ENCODE measurements at places on chromosomes 16 and 17.
A peak's percentile ranks its signal among the peaks of the same experiment; 100 is the strongest.

- no peak for DNase-seq
These were observed 34.6 kb downstream of the KANSL1 start for GRCh38 chr17:46158323-46159296.

- DNase-seq: no peak
These were observed 33.8 kb downstream of the FA2H start for GRCh38 chr16:74740795-74741304.

GRCh38 chr17:59520251-59520650, 45.2 kb upstream of the DHX40 start:
- DNase-seq: no peak

GRCh38 chr17:77203846-77204245, 63.1 kb downstream of the SEC14L1 start:
- no peak for DNase-seq

DNA sequence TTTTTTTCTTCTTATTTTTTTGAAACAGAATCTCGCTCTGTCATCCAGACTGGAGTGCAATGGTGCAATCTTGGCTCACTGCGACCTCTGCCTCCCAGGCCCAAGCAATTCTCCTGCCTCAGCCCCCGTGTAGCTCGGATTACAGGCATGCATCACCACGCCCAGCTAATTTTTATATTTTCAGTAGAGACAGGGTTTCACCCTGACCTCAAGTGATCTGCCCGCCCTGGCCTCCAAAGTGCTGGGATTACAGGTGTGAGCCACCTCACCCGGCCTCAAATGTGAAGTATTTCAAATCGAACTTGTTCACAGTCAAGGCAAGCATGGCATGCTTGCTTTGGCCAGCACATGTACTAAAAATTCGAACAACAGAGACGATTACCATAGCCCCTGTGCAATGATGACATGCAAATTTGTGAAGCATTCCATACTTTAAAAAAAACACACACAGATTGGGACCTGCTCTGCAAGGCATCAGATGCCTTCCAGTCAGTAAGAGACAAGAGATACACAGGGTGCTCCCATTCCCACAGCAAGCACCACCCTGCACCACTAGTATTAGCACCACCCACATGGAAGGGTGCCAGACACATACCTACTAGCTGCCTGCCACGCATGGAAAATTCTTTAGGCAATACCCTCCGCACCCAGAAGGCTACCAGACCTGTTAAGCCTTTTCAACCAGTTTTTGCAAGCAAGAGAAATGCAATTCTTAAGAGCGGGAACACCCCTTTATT, 47.2 kb downstream of the ANKRD11 start:
- peak; percentile 85 for DNase-seq

- no peak for DNase-seq
These were observed 17.6 kb downstream of the CASC3 start for GRCh38 chr17:40157973-40158372.

- no peak for DNase-seq
These were observed 4.9 kb upstream of the MYLK3 start for GRCh38 chr16:46753015-46753414.

DNA sequence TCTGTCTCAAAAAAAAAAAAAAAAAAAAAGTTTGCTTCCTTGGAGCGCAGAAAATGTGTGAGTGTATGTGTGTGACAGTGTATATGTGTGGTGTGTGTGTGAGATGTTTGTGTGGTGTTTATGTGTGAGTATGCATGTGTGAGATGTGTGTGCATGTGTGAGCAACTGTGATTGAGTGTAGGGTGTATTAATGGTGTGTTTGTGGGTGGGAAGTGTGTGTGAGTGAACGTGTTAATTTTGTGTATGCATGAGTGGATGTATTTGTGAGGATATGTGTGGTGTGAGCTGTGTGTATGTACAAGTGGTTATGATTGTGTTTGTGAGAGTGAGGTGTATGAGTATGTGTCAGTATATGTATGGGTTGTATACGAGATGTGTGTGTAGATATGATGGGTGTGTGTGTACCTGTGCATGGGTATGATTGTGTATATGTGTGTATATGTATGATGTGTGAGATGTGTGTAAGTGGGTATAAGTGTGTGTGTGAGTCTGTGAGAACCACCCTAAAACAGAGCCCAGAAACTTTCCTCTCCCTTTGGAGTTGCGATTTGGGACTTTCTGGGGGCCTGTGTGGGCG, 22.5 kb upstream of the ETV4 start:
- no peak for DNase-seq

GRCh38 chr16:78768718-78769117, 669.3 kb downstream of the WWOX start:
- DNase-seq: no peak

GRCh38 chr17:75549246-75550138, 24.0 kb downstream of the LLGL2 start:
- DNase-seq: no peak

GRCh38 chr16:49116873-49117272, 164.8 kb downstream of the CBLN1 start:
- DNase-seq: no peak

- DNase-seq: no peak
These were observed 180.5 kb downstream of the ZNF423 start for GRCh38 chr16:49675413-49675812.

- DNase-seq: no peak
These were observed 437.8 kb downstream of the SLC39A11 start for GRCh38 chr17:72654706-72655105.

GRCh38 chr16:89033304-89033703, 56.3 kb upstream of the CBFA2T3 start:
- no peak for DNase-seq

- no peak for DNase-seq
These were observed 20.4 kb upstream of the TFAP4 start for GRCh38 chr16:4293181-4293716.

DNA sequence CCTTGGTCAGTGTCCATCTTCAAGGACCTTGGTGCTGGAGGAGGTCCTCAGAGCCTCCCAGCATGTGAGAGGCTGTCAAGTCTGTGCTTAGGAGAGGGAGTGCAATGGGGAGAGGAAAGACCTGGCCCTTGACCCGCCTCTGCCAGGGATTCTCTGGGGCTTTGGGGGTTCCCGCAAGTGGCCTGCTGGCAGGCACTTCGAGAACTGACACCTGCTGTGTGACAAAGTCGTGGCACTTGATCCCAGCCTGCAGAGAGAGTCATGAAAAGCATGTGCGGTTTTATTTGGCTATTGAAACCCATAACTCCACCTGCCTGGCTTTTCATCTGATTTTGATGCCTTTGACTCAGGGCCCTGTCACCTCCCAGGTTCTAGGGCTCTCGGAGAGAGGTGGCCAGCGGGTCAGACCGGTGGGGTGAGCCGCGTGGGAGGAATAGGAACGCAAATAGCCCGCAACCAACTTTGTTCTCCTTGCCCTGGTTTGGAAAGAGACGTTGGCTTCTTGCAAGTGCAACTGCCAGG, 42.8 kb upstream of the GSE1 start:
- DNase-seq: no peak

GRCh38 chr16:1413684-1414531, 596 bp downstream of the UNKL start:
- DNase-seq: no peak

DNA sequence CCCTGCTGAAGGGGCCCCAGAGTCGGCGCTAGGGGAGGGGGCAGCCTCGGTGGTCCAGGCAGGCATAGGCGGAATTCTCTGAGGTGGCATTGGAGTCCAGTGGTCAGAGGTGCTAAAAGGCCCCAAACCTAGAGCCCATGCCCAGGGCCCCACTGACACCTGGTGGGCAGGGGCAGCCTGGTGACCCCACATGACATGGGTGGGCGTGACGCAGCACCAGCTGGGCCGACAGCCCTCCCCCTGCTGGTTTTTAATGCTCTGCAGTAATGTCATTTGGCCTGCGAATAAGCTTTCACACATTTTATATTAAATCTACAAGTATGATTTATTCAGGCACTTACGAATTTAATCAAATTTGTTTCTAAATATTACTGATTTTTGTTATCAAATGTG, 2.1 kb upstream of the RNPS1 start:
- DNase-seq: no peak

DNA sequence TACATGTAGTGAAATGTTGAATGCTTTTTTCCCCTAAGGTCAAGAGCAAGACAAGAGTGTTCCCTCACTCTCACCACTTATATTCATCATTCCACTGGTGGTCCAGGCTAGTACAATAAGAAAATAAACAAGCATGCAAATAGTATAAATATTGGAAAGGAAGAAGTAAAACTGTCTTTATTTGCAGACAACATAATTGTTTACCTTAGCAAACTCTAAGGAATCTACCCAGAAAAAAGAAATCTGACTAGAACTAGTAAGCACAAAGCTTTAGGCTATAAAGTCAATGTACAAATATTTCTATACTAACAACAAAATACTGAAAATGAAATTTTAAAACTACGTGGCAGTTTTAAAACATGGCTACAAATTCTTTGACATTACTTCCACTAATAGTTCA, 101.7 kb downstream of the CYB561 start:
- DNase-seq: no peak

DNA sequence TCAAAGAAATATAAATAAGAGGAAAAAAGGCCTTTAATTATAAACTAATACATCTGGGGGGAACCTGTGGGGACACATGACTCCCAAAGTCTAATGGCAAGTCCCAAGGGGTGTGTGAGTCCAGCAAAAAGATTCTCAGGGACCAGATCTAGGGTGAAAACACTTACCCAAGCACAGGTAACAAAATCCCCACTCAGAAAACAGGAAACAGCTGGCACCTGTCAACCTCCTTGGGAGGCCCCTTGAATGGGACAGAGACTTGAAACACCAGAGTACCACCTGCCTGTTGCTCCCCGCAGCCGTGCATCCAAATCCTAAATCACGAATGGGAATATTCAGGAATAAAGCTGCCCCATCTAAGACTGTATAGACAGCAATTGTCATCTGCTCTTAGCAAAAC, 461.2 kb upstream of the CDH5 start:
- DNase-seq: no peak

DNA sequence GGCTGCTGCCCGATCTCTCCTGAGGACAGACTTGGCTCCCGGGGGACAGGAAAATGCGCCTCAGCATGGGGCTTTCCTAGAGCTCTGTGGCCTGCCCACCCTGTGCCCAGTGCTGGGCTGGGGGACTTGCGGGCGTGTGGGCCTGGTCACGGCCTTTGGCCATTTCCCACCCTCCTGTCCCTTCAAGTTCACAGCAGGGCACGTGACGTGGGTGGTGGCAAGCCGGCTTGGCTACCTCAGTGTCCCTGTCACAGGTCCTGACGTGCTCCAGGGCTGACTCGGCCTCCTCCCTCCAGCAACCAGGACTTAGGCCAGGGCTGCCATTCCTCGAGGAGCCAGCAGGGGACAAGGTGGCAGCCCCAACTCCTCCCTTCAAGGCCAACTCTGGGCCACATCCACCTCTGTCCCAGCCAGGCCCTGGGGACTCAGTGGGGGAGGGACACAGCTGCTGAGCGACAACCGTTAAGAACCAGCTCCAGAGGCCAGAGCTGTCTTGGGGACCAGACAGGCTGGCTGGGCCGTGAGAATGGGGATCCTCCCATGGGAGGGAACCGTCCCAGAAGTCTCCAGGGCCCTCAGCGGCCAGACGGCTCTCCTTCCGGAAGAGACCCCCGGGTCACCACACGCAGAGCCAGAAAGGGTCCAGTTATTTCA, 981 bp upstream of the UNC13D start:
- peak; percentile 66 for DNase-seq

DNA sequence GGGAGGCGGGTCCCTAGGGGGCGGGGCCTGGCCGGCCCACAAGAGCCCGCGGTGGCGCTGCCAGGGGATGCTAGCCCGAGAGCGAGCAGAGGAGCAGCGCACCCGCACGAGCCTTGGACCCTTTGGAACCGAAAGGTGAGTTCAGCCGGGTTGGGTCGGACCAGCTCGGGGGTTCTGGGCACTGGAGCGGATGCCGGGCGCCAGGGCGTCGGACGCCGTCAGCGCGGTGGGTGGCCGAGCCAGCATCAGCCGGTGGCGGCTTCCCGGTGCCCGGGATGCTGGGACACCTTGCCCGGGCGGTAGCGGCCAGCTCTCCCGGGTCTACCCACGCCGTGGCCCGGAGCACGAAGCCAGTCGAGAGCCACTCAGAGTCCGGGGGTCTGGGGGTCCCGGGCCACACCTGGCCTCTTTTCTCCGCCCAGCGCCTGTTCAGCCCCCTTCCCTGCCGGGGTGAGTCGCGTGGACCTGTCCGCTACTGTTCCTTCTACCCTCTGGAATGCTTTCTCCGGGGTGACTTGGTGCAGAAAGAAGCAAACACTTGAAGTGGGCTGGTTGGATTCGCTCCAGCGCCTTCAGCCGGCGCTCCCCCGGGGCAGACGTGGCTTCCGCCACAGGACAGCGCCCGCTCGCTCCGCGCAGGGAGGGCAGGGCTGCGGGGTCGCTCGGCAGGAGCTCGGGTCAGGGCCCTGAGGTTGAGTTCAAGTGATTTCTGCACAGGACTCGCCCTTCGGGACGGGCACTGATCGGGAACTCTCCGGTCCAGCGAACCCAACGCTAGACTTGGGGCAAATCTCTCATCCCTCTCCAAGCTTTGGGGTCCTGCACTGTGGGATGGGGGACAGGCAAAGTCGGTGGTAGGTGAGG, at the start of gene SCNN1G:
Gene SCNN1G (plus strand): TSS at position 67 of the 864 bp plus-strand sequence. CDS start 3,527 bp downstream, outside the sequence.
- no peak for DNase-seq

GRCh38 chr16:3148256-3149192, 13.7 kb downstream of the ZNF213 start:
- no peak for DNase-seq

DNA sequence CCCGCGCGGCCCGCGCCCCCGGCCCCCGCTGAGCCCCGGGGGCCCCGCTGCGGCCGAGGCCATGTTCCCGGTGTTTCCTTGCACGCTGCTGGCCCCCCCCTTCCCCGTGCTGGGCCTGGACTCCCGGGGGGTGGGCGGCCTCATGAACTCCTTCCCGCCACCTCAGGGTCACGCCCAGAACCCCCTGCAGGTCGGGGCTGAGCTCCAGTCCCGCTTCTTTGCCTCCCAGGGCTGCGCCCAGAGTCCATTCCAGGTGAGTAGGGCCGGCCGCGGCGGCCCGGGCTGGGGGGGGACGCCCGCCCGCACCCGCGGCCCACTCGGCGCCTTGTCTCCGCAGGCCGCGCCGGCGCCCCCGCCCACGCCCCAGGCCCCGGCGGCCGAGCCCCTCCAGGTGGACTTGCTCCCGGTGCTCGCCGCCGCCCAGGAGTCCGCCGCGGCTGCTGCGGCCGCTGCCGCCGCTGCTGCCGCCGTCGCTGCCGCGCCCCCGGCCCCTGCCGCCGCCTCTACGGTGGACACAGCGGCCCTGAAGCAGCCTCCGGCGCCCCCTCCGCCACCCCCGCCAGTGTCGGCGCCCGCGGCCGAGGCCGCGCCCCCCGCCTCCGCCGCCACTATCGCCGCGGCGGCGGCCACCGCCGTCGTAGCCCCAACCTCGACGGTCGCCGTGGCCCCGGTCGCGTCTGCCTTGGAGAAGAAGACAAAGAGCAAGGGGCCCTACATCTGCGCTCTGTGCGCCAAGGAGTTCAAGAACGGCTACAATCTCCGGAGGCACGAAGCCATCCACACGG, 504 bp downstream of the MAZ start:
- peak; percentile 71 for DNase-seq

All from umbilical cord (tissue), 2 donors.